NCI-H460 (cell line): ENCODE measurements at places on chromosomes 12 and 14.

DNA sequence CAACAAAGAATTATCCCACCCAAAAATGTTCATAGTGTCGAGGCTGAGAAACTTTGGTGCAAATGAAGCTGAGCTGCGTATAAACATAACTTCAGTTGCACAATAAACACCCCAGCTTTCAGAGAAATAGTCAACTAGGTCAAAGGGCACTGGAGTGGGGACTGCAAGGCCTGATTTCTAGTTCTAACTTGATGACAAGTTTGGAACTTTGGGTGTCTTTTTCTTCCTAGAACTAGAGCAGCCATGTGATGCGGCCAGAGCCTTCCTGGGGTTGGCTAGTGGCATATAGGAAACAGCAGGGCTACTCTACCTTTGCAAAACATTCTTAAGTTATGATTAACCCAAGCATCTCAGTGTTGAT lies 298.4 kb upstream of the AMIGO2 start:
- DNase-seq = no peak

- DNase-seq = no peak
Observed at GRCh38 chr12:126431767-126432166, 1366.5 kb downstream of the AACS start.

DNA sequence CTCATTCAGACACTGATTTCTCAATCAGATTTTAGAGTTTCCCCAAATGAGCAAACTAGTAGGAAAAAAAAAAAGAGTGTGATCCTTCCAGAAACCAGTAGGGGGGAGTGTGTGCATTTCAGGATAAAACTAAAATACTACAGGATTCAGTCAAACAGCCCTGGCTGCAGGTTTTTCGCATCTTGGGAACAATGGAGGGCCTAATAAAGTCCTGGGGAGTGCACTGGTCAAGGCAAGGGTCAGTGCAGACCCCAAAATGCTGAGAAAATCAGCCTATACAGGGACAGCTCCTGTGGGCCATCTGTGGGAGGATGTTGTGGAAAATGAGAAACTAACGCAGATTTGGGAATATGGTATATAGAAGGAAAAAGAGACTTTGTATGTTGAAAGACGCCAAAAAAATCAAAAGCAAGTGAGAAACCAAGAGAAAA lies 22.2 kb upstream of the ABCD4 start:
- peak; percentile 21 for DNase-seq

GRCh38 chr12:24661657-24662096 lies 287.2 kb downstream of the BCAT1 start:
- no peak for DNase-seq

DNA sequence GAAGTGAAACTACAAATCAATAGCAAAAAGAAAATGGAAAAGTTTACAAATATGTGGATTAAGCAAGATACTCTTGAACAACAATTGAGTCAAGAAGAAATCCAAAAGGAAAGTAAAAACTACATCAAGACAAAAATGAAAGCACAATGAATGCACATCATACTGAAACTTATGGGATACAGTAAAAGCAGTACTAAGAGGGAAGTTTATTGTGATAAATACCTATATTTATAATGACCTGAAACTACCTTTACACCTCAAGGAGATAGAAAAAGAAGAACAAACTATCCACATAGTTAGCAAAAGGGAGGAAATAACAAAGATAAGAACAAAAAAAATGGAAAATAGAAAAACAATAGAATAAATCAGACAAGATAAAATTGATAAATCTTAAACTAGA lies 375.0 kb downstream of the TRHDE start:
- no peak for DNase-seq

DNA sequence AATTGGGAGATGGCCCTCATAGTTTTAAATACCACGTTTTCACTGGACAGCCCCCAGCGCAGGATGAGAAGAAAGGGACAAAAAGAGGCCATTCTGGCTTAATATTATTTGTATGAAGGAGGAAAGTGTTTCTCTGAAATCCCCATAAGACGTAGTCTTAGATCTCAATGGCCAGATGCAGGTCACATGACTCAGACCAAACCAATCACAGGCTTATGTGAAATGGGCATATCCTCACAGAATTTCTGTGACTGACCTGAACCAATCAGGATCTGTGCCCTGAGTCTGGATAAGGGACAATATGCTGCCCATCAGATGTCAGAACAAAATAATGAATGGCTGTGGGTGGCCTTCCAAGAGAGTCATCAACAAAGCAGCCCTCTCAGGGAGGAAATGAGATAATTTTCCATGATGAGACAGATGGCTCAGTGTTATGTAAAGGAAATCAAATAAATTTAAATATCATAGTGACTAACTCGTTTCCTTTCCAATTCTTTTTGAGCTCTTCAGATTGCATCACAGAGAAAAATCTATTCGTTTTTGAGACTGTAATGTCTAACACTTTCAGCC lies 1009.5 kb upstream of the TMEM132C start:
- DNase-seq = no peak

GRCh38 chr12:78887444-78887843 lies 22.9 kb downstream of the SYT1 start:
- DNase-seq = peak; percentile 13

DNA sequence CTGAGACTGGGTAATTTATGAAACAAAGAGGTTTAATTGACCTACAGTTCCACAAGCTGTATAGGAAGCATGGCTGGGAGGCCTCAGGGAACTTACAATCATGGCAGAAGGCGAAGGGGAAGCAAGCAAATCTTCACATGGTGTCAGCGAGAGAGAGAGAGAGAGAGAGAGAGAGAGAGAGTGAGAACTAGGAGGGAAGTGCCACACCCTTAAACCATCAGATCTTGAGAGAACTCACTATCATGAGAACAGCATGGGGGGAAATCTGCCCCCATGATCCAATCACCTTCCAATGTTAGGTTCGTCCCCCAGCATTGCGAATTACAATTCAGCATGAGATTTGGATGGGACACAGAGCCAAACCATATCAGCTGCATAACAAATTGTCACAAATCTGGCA lies 96.7 kb downstream of the CHST11 start:
- DNase-seq = no peak

DNA sequence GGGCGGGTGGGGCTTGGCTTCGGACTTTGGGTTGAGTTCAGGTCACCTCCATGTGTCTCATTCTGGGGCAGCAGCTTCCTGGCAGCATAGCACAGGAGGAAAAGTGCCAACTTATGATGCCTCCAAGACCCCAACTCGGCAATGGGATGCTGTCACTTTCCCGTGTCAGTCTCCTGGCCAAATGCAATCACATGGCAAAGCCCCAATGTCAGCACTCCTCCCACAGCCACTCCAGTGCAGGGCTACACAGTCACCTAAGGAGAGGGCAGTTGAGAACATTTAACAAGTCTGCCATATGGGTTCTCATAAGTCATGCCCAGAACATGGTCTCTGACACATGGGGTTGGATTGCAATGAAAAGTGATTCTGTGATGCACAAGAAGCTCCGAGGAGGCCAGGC lies 26.7 kb downstream of the ELK3 start:
- no peak for DNase-seq

- no peak for DNase-seq
Observed at GRCh38 chr12:28585146-28585545, 394.9 kb downstream of the CCDC91 start.

- DNase-seq = no peak
Observed at GRCh38 chr14:53047307-53048069, 96.6 kb upstream of the FERMT2 start.

DNA sequence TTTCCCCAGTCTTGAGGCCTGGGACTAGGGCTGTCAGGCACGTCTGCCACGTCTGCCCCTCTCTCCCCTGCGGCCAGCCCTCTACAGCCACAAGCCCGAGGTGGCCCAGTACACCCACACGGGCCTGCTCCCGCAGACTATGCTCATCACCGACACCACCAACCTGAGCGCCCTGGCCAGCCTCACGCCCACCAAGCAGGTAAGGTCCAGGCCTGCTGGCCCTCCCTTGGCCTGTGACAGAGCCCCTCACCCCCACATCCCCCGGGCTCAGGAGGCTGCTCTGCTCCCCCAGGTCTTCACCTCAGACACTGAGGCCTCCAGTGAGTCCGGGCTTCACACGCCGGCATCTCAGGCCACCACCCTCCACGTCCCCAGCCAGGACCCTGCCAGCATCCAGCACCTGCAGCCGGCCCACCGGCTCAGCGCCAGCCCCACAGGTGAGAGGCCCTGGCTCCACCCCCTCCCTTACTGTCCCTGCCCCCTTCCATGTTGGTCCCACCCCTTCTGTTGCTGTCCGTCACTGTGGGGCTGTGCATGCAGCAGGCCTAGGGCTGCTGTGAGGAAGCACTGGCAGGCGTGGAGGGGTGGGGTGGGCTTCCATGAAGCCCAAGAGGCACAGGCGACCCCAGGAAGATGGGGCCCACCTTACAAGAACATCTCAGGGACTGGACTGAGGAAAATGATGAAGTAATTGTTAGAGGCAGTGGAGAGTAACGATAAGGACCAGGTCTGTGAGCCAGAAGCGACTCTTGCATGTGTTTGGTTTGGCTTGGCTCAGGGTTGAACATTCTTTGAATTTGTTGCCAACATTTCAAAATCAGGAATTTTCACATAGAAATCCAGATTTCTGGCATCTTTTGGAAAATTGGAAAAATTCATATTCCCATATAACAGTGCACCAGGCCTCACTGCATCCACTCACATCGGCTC lies 16.8 kb downstream of the C12orf43 start:
- DNase-seq = no peak

- DNase-seq = no peak
Observed at GRCh38 chr12:4121506-4122020, 152.0 kb upstream of the CCND2 start.

- DNase-seq = no peak
Observed at GRCh38 chr12:80877721-80878265, 59.9 kb downstream of the LIN7A start.

GRCh38 chr14:92470215-92470614 lies 43.4 kb upstream of the RIN3 start:
- DNase-seq = no peak

- DNase-seq = no peak
Observed at GRCh38 chr14:103527408-103528145, 1.4 kb upstream of the TRMT61A start.

- no peak for DNase-seq
Observed at GRCh38 chr12:27973487-27973890, 956 bp upstream of the PTHLH start.

GRCh38 chr14:68970038-68970612 lies 9.0 kb downstream of the ACTN1 start:
- no peak for DNase-seq

GRCh38 chr14:61064856-61065255 lies 83.8 kb downstream of the SLC38A6 start:
- DNase-seq = no peak

- DNase-seq = no peak
Observed at GRCh38 chr12:21615431-21615830, 10.8 kb upstream of the GYS2 start.

DNA sequence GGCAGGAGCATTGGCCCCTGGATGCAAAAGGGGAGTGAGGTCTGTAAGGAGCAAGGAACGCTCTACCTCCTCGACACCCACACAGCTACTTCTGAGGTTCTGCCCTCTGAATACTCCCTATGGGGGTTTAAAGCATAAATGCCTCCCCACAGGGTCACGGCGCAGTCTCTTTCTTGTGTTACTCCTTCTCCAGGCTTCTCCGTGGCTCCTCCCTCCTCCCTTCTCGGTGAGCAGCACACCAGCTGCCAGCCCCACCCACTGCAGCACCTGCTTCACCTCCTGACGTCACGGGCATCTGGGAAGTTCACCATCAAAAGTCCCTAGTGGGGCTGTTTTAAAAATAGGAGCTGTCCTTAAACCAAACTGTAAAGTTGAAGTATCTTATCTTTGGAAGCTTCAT lies 67.3 kb downstream of the SPTB start:
- DNase-seq = no peak

DNA sequence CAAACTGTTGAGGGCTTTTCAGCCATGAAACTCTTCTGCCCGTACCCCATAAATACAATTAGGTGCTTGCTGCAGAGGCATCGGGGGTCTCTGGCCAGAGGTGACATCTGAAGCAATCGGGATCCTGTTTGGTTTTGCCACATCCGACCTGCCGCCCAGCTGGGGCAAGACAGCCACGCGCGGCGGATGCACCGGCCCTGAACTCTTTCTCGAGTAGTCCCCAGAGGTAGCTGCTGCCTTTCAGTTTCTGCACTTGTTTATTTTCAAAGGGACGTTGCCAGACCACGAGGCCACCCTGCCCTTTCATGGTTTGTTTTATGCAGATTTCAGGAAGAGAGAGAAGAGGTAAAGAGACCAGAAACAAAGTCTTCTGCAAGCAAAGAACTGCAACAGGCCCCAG lies 10.6 kb upstream of the MLXIP start:
- DNase-seq = no peak

DNA sequence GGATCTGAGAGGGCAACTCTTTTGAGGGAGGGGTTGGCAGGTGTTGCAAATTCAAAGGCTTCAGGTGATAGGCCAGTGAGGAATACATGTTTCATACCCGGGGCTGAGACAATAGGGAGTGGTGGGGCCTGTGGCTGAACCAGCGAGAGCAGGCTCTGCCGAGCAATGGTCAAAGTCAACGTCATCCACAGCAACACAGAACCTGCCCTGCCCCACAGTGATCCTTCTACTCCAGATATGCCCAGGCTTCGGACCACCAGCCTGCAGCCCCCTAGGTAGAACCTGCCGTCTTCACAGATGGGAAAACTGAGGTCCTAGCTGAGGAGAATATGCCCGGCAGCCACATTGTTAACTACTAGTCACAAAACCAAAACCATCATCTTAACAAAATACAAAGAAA lies 4.1 kb downstream of the SERPINA1 start:
- DNase-seq = no peak

DNA sequence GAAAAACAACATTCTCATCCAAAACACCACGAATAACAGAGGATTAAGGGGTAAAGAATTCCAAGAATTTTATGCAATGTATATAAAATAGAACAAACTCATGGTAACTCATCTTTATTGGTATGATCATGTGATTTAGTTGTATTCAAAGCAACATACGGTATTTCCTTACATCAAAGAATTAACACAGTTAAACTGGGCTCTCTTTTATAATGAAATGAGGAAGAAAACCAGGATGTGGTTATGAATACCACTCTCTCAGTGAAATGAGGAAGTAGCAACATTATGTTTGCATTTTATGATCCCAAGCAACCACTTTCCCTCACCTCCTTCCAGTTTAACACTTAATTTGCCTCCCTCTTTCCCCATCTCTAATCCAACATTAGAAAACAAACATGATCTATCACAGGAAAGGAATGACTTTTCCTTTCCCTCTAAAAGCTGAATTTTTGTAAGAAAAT lies 22.9 kb downstream of the SPTLC2 start:
- no peak for DNase-seq

GRCh38 chr12:25020621-25021243 lies 71.8 kb upstream of the BCAT1 start:
- no peak for DNase-seq

- no peak for DNase-seq
Observed at GRCh38 chr12:3933074-3933818, 60.0 kb upstream of the PARP11 start.

DNA sequence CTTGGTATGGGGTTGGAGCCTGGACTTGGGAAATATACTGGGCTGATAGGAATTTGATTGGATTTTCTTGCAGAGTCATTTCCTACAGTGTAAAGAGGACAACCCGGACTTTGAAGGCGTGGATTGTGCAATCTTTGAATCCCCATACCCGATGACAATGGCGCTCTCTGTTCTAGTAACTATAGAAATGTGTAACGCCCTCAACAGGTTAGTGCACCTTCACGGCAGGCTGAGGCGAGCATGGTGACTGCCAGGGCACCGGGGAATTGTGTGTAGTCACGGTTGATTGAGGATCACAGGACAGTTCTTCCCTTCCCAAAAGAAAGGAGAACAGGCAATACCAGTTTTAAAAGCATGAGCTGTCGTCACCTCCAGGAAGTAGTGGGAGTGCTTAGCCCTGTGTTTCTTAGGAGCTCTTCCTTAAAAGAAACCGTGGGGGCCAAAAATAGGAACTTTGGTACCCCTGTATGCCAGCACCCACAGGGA lies 58.3 kb downstream of the ANAPC7 start:
- DNase-seq = no peak
